ENCODE measurements at places on chromosomes 5 and 9.

- no peak for DNase-seq
Measured at GRCh38 chr9:37908698-37909186, 4.8 kb upstream of the SLC25A51 start.

- DNase-seq, result no peak
Measured at GRCh38 chr9:15512204-15512603, 1.4 kb upstream of the PSIP1 start.

DNA sequence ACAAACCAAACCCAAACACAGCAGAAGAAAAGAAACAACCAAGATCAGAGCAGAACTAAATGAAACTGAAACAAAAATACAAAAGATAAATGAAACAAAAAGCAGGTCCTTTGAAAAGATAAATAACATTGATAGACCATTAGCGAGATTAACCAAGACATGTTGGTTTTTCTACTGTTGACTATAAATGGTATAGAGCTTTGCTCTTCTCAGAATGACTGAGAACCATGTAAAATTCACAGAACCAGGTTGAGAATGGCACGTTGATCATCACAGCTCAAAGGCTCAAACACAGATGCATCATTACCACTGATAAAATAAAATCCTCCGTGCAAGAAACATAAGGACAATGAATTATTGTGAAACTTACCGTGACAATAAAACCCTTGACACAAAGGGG, 105.2 kb downstream of the MARCHF11 start:
- DNase-seq, result no peak

GRCh38 chr5:39680213-39680612, 255.4 kb upstream of the DAB2 start:
- DNase-seq, result no peak

GRCh38 chr5:64210866-64211265, 45.2 kb downstream of the RNF180 start:
- DNase-seq, result no peak

DNA sequence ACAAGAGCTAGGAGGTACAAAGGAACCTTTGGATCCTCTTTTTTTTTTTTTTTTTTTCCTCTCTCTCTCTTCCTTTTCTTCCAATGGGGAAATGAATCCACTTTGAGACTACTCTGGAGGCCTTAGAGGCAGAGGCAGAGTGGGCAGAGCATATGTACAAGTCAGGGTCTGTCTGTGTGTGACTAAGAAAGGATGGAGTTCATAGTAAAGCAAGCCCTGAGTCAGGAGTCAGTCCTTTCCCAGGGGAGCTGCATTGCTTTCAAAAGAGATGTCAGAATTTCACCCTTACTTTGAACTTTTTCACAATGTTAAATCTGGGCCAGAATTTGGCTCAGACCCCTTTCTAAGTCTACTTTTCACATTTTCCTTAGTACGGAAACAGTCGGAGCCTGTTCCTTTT, 792.4 kb upstream of the C9orf72 start:
- DNase-seq, result no peak

- DNase-seq, result no peak
Measured at GRCh38 chr5:6766604-6767093, 53.4 kb downstream of the TENT4A start.

DNA sequence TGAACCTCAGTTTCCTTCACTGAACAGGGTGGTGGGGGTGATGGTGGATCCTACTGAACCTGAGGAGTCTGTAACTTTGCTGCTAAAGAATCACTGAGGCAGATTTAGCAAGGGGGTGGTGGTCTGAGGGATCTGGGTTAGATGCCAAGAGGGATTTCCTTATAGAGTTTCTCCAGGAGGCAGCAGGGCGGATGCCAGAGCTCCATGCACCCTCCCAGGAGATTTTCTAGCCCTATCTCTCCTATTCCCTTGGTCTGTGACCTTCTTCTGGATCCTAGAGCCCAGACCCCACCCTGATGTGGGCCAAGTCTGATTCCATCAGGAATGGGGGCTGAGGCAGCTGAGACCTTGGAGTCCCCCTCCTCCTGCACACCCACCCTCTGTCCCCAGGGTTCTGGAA, 6.0 kb downstream of the PTGS1 start:
- no peak for DNase-seq

DNA sequence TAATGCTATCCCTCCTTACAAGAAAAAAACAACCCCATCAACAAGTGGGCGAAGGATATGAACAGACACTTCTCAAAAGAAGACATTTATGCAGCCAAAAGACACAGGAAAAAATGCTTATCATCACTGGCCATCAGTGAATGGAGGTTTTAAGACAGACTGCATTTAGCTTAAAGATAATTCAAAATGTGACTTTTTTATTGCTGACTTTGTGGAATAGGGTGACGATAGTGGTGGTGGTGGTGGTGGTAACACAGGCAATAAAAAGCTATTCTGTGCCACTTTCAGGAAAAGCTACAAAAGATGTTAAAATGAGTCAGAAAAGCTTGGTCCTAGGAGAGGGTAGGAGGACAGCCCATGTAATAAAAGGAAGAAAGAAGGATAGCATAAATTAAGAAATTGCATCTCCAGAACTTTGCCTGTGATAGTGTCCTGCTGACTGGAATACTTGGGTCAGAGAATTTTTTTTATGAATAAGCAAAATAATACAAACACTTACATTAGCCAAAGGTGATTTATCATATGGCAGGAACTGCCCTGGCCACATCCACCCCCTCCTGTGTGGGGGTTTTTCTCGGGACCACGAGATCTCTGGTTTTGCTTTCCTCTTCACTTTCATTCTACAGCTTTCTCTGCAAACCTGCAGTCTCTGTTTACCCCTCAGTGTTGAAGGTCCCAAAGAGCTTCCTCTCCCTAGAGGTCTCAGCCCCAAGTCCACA, 186.7 kb downstream of the DRD1 start:
- no peak for DNase-seq

GRCh38 chr5:144281784-144282183, 111.1 kb downstream of the KCTD16 start:
- no peak for DNase-seq

DNA sequence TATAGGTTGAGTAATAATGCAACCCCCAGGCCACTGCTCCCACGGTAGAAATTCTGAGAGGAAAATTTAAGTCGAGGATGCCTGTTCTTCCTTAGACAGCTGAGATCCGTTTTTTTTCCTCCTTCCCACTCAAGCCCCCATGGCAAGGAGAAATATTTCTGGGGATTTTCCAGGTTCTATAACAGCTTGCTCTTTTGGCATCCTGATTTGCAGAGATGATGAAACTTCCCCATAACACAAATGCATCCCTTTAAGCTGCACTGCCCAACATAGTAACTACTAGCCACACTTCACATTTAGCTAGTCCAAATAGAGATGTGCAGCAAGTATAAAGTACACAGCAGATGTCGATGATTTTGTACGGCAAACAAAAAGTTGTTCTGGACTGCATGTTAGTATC, 32.5 kb upstream of the GNA14 start:
- DNase-seq, result no peak

- no peak for DNase-seq
Measured at GRCh38 chr9:127835991-127836516, 18.4 kb downstream of the ENG start.

GRCh38 chr9:137115394-137116026, 977 bp upstream of the DPP7 start:
- no peak for DNase-seq

GRCh38 chr5:116719106-116719505, 144.5 kb upstream of the SEMA6A start:
- no peak for DNase-seq

- DNase-seq, result no peak
Measured at GRCh38 chr5:7794311-7794710, 56.6 kb downstream of the CFAP90 start.

- DNase-seq, result no peak
Measured at GRCh38 chr9:126390923-126391322, 64.3 kb downstream of the MVB12B start.

GRCh38 chr9:82456642-82457041, 468.1 kb downstream of the SPATA31D1 start:
- no peak for DNase-seq

GRCh38 chr5:154740483-154740882, 14.7 kb upstream of the LARP1 start:
- DNase-seq, result no peak

- DNase-seq, result no peak
Measured at GRCh38 chr5:168302785-168303184, 11.3 kb downstream of the WWC1 start.

- DNase-seq, result no peak
Measured at GRCh38 chr5:86617309-86617755, 409 bp upstream of the COX7C start.

- DNase-seq, result no peak
Measured at GRCh38 chr5:54362992-54363625, 52.7 kb upstream of the ARL15 start.
